ENCODE measurements at places on chromosomes 2 and 18.

- no peaks in the 10 kb centered on the region for H3K27me3 ChIP-seq
- H3K36me3 ChIP-seq, result no peaks in the 10 kb centered on the region
- DNase-seq, result no peak
- no peak overlapping the region for H3K27ac ChIP-seq
Measured at GRCh38 chr2:219727771-219728429, 100.5 kb downstream of the SLC4A3 start.

GRCh38 chr2:111697560-111697959, 186.4 kb downstream of the ANAPC1 start:
- no peak overlapping the region for H3K4me3 ChIP-seq
- H3K27me3 ChIP-seq, result no peaks in the 10 kb centered on the region
- H3K27ac ChIP-seq, result no peak overlapping the region
- no peaks in the 10 kb centered on the region for H3K36me3 ChIP-seq
- DNase-seq, result no peak

DNA sequence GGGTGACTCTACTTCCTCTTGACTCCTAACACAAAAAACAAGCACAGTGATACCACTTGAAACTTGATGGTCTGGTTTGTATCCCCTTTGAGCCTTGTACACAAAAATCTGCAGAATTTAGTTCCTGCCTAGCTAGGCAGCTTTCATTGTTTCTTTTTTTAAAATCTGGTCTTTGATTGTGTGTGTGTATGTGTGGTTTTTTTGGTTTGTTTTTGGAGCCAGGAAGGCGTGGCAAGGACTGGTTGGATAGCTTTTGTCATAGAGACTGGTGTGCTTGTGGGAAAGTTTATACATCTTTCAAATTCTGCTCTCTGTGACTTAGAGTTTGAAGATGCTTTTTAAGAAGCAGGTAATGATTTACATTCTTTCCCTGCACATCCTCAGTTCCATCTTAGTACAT, 127.4 kb downstream of the TANC1 start:
- H3K27ac ChIP-seq, result no peak overlapping the region
- peaks cover 11% of the 10 kb centered on the region for H3K4me1 ChIP-seq
- no peak overlapping the region for H3K4me3 ChIP-seq
- H3K27me3 ChIP-seq, result no peaks in the 10 kb centered on the region

- H3K36me3 ChIP-seq, result no peaks in the 10 kb centered on the region
- no peak for DNase-seq
- H3K27me3 ChIP-seq, result no peaks in the 10 kb centered on the region
- H3K4me3 ChIP-seq, result no peak overlapping the region
Measured at GRCh38 chr2:181810823-181811695, 80.5 kb upstream of the ITPRID2 start.

GRCh38 chr2:64581018-64581417, 56.9 kb downstream of the AFTPH start:
- H3K4me3 ChIP-seq, result no peak overlapping the region
- H3K4me1 ChIP-seq, result no peaks in the 10 kb centered on the region
- no peak for DNase-seq
- H3K27me3 ChIP-seq, result no peaks in the 10 kb centered on the region

- no peaks in the 10 kb centered on the region for H3K36me3 ChIP-seq
- no peaks in the 10 kb centered on the region for H3K27me3 ChIP-seq
- no peak overlapping the region for H3K27ac ChIP-seq
- H3K4me3 ChIP-seq, result no peak overlapping the region
Measured at GRCh38 chr2:182020286-182021070, 34.8 kb downstream of the PPP1R1C start.
